ENCODE measurements at places on chromosomes 4 and X. TPM values are rescaled to one million over a fixed set of nuclear protein-coding genes. Genes with fewer than 3 reads are reported as not detected.

DNA sequence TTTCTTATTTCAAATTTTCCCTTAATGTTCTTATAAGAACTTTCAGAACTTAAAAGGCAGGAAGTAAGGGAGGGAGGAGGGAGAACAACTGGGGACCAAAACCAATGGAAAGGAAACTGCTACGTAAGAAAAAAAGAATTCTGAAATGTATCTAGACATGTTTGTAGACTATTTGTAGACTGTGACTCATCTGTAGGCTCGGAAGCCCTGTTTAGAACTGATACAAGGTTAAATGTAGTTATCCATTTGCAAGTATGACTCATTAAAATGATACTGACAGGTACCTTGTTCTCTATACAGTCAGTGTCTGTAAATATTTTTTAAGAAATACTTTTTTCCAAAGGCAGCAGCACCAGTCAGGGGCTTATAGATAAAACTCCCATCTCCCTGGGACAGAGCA, 202.0 kb downstream of the DHX15 start:
- DNase-seq, result no peak

DNA sequence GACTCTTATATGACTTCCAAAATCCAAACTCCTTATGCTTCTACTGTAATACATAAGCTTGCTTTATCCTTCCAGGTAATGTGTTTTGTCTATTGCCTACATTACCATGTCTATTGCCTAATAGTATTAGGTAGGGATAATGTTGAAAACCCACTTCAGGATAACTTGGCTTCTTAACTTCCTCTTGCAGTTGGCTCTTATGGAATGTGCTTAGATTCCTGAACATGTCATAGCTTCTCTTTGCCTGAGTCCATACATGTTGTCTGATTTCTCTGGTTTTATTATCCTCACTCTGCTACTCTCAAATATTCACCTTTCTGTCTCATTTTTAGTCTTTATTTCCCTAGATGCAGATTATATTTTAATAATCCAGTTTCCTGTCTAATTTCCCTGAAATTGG, 599.9 kb downstream of the IL15 start:
- no peak for DNase-seq

DNA sequence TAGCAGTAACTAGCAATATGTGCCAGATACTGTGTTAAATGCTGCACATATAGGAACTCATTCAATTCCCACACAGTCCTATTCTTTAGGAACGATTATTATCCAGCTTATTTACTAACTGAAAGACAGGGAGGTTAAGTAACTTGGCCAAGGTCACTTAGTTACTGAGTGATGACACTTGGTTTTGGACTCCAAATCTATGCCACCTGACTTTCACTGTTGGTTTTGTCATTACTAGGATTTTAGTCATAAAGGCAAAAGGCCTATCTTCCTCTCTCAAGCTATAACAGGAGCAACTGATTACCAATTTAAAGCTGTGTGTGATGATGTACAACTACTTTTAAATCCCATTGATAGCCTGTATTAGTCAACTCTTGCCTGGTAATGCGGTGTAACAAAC, 138.9 kb upstream of the STX18 start:
- no peak for DNase-seq

- no peak for DNase-seq
These were observed 326.6 kb upstream of the F9 start for GRCh38 chrX:139203651-139204570.

DNA sequence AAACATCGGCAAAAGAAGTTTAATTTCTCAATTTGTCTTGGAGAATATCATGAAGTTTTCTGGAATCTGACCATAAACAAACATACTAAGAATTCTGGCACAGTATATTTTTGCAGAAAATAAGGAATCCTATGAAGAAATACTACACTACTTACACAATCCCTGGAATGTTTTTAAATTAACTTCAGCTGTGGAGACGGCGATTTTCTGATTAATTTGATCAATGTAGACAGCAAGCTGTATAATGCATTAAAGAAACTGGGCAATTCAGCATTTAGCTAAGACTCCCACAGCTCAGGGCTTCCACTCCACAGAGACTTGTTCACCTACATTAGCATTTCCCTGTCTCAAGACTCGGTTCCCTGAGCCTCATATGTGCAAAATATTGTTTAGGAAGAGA, 12.2 kb downstream of the EGFL6 start:
- no peak for DNase-seq

DNA sequence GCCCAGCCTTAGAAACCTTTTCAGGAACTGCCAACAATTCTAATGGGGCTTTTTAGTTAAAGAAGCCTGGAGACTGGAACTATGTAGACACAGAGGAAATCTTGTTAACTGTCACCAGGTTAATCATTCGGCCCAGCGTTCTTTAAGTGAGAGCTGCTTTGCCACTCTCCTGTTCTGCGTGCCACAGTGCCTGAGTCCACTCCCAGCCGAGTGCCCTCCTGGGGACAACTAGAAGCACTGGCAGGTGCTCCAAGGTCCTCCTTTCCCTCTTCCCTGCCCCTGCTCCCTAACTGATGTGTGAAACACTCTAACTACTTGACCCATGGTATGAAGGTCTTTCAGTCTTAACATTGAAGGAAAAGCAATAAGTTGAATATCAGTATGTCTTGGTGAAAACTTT, 151.2 kb upstream of the TLL1 start:
- no peak for DNase-seq

IGSF1 gene
- total RNA-seq, result 0.67 TPM

RTL5 gene
- total RNA-seq, result 0.37 TPM

DNA sequence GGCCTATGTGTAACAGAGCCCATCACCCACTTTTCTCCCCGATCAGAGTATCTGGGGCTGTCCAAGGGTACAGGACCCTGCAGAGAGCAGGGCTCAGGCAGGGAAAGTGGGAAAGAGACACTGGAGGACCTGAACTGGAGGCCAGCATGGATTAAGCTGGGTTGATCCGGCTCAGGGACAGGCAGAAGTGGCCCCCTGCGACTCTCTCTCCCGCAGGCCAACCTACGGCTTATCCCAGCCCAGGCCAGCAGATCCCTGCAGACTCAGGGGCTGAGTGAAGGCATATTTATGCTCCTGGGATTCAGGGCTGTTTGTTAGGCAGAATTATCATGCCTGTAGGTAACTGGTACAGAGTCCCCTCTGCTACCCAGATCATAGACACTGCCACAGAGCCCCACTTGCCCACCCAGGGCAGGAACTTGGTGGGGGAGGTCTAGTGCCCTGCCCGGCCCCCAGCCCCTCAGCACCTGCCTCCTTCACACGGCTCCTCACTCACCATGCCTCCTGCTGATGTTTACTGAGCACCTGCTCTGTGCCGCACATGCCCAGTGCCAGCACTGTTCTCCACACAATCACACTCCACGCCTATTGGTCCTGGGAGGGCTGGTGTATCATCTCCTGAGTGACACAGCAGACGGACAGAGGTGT, 87.3 kb downstream of the ADRA2C start:
- DNase-seq, result no peak

ARSD gene
- 17.9 TPM for total RNA-seq

BMPR1B gene
- 0.20 TPM for total RNA-seq

DNA sequence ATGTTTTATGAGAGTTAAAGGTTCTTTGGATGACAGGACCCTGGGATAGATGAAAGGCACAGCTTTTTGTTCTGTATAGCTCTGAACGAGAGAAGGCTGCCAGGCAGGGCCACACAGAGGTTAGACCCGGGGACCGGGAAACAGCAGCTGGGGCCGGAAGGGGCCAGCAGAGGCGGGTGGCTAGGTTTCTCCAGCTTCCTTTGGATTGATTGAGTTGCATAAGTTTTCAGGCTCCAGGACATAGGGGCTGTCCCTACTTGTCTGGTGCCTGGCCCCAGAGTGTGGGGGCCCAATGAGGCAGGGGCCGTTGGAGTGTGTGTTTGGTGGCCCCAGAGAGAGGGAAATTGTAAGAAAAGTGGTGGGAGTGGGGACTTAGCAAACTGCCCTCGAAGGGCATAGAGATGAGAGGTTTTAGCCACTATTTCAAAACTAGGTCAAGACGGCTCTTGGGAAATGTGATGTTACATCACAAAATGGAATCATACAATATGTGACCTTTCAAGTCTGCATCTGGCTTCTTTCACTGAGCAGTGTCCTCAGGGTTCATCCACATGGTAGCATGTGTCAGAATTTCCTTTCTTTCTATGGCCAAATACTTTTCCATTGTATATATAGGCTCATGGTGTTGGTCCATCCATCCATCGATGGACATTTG, 3.7 kb downstream of the ZFP92 start:
- DNase-seq, result no peak

DNA sequence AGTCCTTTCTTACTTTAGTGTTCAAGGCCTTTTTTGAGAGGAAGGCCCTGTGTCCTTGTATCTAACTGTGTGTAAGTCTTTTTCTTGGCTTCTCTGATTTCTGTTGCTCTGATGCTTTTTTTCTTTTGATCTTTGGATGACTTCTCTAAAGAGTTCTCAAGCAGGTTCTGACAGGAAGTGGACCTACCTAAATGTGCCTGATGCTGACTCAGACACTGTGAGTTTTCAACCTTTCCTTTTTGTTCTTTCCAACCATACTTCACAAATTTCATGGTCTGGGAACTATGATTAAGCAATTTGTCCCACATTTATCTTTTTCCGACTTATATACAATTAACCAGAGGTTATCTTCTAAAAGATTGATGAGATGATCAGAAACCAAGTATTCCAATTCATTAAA, 96.5 kb downstream of the SYTL5 start:
- no peak for DNase-seq

TGIF2LX gene
- not detected for total RNA-seq

DNA sequence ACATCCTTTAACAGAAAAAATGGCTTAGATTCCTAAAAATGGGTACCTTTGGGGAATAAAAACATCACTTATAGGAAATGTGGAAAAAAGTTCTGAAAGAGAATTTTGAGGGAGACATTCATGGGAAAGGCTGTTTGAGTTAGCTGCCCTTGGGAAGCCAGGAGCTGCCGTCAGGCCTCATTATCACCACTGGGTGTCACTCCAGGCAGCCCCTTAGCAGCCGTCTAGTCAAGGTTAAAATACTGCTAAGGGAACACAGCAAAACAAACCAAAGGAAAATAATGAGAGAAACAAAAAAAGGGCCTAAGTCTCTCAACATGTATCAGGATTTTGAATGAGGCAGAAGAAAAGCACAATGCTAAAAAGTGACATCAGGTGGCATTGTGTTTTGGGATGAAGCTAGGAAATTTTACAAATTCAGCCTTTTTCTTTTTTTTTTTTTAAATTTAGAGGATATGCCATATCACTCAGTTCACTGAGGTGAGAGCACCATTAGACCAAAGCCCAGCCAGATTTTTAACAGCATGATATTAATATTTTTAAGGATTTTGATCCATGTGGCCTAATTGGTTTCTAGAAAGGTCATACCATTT, 235.3 kb downstream of the GPAT3 start:
- peak; percentile 47 for DNase-seq

GRCh38 chrX:56618323-56618722, 54.9 kb downstream of the UBQLN2 start:
- DNase-seq, result no peak

DNA sequence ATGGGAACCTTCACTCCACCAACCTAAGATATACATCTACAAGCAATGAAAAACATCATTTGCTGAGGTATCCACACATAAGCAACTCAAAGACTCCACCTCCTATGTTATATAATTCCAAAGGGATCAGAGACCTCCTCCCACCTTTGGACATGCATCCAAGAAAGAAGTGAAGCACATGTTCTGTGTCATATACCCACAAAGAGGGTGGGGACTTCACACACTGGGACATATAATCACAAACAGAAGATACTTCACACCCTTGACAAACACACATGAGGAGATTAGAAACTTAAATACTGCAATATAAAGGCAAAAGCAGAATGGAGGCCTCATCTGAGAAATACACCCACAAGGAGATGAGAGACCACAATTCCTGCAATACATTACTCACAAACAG, 25.4 kb downstream of the SUV39H1 start:
- no peak for DNase-seq

GPM6B gene
- total RNA-seq, result 0.75 TPM

- DNase-seq, result no peak
These were observed 188.1 kb downstream of the ASMT start for GRCh38 chrX:1802912-1803311.

GRCh38 chrX:144916785-144917184, 330.5 kb upstream of the SPANXN1 start:
- no peak for DNase-seq

DNA sequence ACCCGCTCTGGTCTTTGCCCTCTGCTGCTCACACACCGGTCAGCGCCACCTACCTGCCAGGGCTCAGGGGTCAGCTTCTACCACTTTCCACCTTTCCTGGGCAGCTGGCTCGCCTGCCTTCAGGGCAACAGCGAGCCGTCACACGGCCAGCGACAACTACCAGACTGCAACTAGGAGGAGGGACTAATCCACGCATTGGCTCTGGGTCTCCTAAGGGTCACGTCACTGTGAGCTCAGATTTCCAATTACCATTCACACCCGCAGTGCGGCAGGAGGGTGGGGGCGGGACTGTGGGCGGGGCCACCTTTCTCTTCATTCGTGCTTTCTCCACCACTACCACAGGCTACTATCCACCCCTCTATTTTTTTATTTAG, at the start of gene BEX5:
TSS of gene BEX5 (minus strand) at position 172 of the 374 bp plus-strand sequence. CDS start 1,712 bp downstream, outside the sequence.
- DNase-seq, result peak; percentile 68

PAK3 gene
- total RNA-seq, result 73.3 TPM

SATL1 gene
- 0.17 TPM for total RNA-seq

AFF2 gene
- not detected for total RNA-seq

GPRASP1 gene
- 0.94 TPM for total RNA-seq

DNA sequence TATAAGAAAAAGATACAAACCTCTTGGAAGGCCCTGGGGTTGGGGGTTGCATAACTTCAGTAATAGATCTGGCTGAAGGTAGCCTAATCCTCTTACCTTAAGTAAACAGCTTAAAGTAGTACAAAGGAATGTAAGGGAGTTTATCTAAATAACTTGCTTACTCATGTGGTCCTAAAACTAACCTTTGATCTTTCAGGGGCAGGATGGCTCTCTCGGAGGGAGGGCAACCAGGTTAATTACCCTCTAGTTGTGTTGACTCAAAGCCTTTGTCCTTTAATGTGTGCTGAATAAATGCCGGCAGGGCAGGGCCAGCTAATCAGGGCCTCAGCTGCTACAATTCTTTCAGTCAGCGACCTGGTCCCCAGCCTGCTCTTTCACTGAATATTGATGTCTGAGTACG, 822.0 kb upstream of the SLIT2 start:
- DNase-seq, result no peak

DNA sequence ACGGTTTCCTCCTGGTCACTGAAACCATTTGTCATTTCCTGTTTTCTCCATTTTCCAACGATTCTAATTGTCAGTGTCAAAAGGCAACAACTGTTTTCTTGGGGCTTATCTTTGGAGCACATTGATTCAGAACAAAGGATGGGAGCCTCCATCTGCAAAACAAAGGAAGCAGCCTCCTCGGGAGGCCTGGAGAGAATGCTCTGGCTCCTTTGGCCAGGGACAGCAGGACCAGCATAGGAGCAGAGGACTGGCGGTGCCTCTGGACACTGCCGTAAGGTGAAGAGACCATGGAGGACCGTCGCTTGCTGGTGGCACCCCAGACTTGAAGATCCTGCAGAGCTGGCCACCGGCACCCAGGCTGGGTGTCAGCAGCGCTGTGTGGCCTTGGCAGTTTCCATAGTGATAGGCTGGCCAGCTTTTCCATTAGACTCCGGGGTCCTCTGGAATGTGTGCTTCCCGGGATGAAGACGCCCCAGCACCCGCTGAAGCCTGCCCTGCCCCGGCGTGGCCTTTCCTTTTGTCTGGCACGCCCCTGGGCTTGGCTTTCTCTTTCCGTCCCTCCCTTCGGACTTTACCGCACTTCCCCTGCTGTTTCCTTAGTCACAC, 61.1 kb upstream of the MTM1 start:
- no peak for DNase-seq

- DNase-seq, result no peak
These were observed 333.3 kb downstream of the PDGFC start for GRCh38 chr4:156638334-156638733.

- DNase-seq, result no peak
These were observed 223.1 kb upstream of the LEF1 start for GRCh38 chr4:108391701-108392455.

Measured in NCI-H460 (cell line).